Large intestine (tissue), 12 donors: ENCODE measurements at places on chromosomes 1 and 21.

DNA sequence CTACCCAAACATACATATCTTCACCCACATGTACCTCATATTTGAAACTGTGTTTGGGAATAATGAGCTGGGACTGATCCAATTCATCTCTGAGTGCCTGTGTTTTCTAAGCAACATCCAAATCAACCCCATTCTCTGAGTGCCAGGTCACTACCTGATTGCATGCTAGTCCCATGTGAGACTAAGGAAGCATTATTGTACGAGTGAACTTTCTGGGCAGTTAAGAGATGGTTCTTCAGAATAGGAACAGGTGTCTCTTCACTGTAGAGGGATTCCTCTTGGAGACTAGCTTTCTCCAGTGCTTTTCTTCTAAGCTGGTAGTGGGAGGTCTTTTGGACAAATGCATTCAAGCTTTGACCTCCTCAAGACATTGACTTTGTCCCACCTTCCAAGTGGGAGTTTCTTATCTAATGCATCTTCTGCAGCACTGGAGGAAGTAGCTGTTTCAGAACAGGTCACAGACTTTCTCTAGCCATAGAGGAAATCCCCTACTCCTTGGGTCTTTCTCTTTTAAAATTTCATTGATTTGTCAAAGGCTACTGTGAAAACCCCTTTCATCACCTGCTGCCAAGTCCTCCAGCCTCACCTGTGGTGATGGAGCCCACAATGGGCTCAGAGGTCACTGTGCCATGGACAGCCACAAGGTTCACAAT is 172.0 kb upstream of the KIAA0040 start:
- DNase-seq: no peak

DNA sequence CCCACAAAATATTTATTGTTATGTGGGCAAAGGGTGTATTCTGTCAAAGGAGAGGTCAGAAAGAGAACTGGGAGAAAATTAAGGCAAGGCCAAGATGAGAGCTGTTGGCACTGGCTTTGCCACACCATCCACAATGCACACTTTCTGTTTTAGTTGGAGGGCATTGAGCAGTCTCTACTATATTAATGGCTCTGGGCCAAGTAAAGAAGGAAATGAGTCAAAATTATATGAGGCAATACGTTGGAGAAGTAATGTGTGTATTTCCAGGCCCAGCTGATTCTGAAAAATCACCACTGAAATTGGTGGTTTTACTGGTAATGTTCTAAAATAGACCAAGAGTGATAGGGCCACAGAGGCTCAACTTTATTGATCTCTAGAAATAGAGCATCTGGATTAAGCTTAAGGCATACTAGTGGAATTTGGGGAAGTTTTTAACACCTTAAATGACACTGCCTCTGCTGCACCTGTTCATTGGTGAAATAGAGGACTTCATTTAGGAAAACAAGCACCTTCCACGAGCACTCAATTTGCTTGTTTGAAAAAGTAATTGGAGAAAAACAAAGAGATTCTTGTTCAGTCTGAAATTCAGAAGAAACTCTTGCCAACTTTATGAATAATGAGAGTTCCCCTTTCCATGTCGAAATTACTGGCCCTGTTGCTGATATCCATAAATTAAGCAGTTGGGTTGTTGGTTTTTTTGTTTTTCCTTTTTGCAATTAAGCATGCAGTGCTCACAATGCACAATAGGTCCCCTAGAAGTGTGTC is 424.9 kb downstream of the ADGRL2 start:
- DNase-seq: no peak

DNA sequence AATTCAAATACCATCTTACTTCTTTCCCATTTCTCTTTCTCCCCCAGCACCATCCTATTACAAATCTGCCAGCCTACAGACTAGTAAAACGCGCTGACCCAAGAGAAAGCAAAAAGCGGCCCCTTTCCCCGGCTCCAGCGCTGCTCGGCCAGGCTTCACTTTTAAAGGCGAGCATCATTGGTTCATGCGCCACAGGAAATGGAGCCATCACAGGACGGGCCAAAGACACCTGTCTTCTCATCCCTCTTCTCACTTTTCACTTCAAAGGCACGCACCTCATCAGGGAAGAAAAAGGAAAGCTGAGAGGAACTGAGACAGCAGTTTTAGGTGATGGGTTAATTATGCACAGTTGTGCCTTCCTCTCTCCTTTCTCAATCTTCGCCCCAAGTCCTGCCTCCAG is 664.2 kb upstream of the USP24 start:
- no peak for DNase-seq

DNA sequence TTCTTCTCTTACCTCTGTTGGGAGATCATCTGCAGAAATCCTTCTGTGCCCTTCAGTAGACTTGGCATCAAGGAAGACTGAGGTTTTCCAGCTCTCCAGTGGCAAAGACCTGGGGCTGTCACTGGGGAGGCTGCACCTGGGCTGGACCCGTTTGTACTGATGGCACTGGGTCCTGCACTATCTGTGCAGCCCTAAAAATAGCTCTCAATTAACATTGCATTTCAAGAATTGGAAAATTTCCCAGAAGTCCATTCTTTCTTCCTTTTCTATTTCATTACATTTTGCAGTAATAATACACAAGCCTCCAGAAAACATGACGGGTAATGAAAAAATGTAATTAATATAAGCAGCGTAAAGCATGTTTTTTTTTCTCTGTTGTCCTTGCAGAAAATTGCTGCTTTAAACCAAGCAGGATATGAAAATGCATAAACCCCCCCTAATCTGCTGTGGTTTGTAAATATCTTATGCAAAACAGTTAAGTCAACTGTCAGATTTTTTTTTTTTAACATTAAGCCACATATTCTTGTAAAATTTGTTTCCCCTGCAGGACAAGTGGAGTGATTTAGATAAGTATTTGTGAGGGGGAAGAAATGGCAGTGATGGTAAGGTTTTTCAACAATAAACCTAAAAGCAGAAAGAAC is 64.9 kb downstream of the LMO4 start:
- no peak for DNase-seq

- no peak for DNase-seq
Observed at GRCh38 chr1:24374891-24375786, 38.4 kb downstream of the STPG1 start.

GRCh38 chr1:11485191-11485590 is 6.2 kb downstream of the DISP3 start:
- no peak for DNase-seq

- no peak for DNase-seq
Observed at GRCh38 chr1:245232931-245233330, 78.1 kb downstream of the KIF26B start.

- no peak for DNase-seq
Observed at GRCh38 chr1:47650611-47651010, 212.8 kb downstream of the FOXD2 start.

GRCh38 chr1:167799747-167800146 is 78.0 kb downstream of the MPZL1 start:
- no peak for DNase-seq

- peak; percentile 47 for DNase-seq
Observed at GRCh38 chr21:36710729-36711048, 11.8 kb downstream of the SIM2 start.

DNA sequence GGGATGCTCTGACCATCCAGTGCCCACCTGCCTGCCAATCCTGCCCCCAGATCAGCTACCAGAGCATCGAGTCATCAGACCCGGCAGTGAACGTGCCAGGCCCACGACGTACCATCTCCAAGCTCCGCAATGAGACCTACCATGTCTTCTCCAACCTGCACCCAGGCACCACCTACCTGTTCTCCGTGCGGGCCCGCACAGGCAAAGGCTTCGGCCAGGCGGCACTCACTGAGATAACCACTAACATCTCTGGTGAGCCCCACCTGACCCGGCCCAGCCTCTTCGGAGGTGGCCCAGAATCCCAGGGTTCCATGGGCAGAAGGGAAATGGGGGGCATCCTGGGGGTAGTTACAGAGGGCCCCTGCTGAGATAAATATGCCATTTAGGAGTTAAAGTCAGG is 43.1 kb downstream of the PTPRU start:
- no peak for DNase-seq

- DNase-seq: no peak
Observed at GRCh38 chr1:44802306-44803061, 2.3 kb downstream of the PLK3 start.

GRCh38 chr1:151147132-151147503 is 687 bp upstream of the SEMA6C start:
- no peak for DNase-seq

- no peak for DNase-seq
Observed at GRCh38 chr1:11198851-11199594, 9.9 kb downstream of the ANGPTL7 start.

DNA sequence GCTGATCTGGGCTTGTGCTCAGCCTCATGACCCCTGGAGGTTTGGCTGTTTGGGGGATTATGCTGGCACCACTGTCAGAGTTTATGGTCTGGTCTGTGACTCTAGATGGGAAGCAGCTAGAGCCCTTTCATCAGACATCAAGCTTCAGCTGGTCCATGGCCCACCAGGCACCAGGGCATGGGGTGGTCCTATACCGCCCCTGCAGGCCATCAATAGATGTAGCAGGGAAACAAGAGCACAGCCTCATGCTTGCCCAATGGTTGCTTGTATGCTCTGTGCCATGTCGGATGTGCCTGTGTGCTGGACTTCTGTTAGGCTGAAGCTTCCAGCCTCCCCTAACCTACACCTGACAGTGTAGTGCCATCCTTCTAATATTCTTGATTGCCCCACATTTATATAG is 71.1 kb upstream of the CD34 start:
- no peak for DNase-seq

- DNase-seq: peak; percentile 8
Observed at GRCh38 chr1:11413986-11414391, 65.0 kb upstream of the DISP3 start.

DNA sequence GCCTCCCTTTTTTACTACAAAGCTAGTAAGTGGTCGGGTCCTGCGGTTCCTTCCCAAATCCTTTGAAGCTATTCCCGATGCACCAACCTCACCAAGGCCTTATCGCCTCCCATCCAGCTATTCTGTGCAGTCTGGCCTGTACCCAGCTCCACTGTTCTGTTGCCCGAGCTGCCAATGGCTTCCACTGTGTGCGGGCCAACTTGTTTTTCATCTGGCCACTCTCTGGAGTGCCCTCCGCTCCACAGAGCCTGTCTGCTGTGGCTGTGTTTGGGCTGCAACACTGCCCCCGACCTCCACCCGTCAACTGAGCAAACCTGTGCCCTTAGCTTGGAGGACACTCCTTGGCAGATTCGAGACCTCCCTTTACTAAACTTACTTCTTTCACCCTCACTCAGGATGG is 125.0 kb downstream of the KIAA0319L start:
- DNase-seq: no peak

GRCh38 chr1:190759807-190760206 is 282.1 kb upstream of the BRINP3 start:
- no peak for DNase-seq

GRCh38 chr1:172040466-172040865 is 199.2 kb downstream of the DNM3 start:
- DNase-seq: no peak

DNA sequence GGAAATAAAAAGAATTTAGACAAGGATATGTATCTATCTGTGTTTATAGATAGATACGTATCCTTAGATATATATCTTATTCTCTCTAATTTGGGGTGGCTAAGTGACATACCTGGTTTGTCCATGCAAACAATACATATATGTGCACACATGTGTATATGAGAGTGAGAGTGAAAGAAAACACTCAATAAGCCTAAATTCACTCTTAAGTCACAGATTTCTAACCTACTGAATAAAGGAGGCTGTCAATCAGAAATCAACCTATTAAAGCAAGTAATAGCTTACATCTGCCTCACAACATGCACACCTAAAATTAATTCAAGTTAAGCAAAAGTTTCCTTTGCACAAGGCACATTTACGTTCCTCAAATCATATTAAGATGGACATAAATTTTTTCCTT is 106.9 kb upstream of the LBR start:
- DNase-seq: no peak

GRCh38 chr1:93489756-93490155 is 41.8 kb downstream of the FNBP1L start:
- no peak for DNase-seq

- DNase-seq: peak; percentile 49
Observed at GRCh38 chr1:26694638-26695355, 1.0 kb upstream of the ARID1A start.

GRCh38 chr1:147784941-147785340 is 24.5 kb upstream of the GJA5 start:
- no peak for DNase-seq

GRCh38 chr1:67815303-67816094 is 17.8 kb downstream of the GNG12 start:
- peak; percentile 89 for DNase-seq

DNA sequence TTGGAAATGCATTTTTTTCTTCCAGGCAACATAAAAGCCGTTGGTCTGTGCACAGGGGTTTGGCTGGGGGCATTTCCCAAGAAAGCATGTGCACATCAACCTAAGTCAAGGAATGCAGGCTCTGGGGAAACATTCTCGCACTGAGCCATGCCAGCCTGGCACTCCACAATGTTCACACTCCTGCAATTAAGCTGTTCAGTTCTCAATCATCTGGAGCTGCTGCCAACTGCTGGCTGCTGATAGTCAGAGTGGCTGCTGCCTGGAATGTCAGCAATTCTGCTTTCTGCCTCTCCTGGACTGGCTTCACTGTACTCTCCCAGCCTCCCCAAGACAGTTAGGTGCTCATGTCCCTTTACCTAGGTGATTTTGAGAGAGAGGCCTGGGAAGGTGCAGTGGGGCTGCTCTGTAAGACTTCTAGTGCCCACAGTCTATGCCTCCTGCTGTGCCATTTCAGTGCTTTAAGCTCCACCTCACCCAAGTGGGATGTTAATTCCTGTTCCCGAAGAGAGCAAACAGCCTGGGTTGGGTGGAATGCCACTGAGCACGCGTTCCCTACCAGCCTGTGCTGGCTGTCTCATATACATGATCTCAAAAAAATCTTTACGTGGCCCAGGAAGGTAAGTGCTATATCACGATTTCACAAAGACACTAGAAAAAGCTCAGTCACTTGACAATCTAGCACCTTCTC is 131.7 kb downstream of the BRINP2 start:
- no peak for DNase-seq

DNA sequence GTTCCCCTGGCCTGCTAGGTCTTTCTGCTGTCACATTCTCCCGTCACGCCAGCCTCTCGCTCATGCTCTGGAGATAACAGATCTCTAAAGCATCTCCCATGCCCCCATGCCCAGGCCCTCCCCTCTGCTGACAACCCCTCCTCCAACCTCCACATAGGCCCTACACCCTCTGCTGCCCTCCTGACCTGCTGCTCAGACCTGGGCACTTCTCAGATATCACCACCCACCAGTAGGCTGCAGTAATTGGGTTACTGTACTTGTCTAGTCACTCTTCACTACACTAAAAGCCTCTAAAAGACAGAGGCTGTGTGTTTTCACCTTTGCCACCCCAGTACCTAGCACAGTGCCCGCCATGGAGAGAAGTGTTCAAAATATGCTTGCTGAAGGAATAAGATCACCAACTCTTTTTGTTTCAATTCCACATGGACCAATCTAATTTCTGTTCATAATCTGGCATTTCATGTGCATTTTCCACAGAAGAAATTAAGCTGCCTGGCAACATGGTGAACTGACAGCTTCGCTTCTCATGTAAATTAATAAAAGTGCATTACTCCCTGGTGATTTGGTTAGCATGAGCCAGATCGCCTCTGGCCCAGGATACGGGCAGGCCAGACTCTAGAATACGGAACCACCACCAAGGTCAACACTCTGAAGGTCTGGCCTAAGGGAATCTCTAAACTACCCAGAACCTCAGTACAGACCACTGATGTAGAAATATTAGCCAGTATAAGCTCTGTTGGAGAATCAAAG is 20.7 kb downstream of the LBR start:
- DNase-seq: no peak

- no peak for DNase-seq
Observed at GRCh38 chr1:145983960-145984830, 12.2 kb downstream of the TXNIP start.
